NCI-H1694 (cell line): ENCODE measurements at places on chromosomes 6 and 20.

DNA sequence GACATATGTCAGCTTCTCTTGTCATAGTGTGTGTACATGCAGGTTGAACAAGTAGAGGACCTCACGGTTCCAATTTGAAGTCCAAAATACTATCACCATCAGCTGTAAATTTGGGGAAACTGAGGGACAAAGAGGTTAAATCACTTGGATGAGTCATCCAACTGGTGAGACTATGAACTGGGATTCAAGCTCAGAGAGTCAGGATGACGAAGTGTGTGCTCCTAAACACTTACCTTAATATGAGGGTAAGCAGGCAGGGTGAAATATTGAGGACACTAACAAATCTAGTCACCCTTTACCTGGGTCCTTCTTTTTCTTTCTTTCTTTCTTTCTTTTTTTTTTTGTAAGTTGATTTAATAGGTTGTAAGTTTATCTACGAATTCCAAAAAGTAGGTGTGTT lies 198.3 kb downstream of the KCNQ5 start:
- DNase-seq: no peak

DNA sequence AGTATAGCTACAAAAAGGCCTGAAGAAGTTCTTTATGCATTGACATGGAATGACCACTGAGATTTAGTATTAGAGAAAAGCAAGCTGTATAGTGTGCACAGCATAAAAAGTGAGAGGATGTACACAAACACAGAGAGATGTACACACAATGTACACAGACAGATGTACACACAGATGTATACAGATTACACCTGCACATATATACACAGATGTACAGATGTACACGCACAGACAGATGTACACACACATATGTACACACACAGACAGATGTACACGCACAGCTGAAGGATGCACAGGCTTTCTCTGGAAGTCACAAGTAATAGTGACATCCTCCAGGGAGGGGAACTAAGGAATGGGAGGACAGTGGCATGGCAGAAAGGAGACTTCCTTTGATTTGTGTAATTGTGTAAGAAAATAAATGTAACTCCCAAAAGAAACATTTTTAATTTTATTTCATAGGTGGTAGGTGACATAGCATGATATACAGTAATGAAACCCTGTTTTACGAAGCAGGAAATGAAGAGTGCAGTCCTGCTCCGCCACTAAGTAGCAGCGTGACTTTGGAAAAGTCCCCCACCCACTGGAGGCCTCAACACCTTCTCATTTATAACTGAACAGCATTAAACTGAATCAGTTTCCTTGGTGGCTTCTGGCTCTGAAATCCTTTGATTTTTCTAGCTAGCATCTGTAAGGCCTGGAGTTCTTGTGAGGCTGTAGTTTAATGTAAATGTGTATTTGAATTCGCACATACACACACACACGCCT lies 14.1 kb downstream of the NFATC2 start:
- DNase-seq: no peak

DNA sequence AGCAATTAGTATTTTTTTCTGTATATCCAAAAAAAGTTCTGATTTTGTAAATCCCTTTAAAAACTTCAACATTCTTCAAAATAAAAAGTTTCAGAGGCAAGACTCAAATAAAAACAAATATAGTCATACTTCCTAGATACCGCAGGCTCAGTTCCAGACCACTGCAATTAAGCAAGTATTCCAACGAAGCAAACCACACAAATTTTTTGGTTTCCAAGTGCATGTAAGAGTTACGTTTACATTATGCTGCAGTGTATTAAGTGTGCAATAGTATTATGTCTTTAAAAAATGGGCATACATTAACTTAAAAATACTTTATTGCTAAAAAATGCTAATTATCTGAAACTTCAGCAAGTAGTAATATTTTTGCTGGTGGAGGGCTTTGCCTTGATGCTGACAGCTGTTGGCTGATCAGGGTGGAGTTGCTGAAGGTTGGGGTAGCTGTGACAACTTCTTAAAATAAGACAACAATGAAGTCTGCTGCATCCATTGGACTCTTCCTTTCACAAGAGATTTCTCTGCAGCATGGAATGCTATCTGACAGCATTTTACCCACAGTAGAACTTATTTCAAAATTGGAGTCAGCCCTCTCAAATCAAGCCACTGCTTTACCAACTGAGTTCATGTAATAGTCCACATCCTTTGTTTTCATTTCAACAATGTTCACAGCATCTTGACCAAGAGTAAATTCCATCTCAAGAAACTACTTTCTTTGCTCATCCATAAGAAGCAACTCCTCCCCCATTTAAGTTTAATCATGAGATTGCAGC lies 46.0 kb downstream of the PHIP start:
- no peak for DNase-seq

- no peak for DNase-seq
Measured at GRCh38 chr20:2692036-2692885, at the start of gene EBF4. EBF4 (plus strand) TSS chr20:2692780; CDS start chr20:2693646, 866 bp downstream.

DNA sequence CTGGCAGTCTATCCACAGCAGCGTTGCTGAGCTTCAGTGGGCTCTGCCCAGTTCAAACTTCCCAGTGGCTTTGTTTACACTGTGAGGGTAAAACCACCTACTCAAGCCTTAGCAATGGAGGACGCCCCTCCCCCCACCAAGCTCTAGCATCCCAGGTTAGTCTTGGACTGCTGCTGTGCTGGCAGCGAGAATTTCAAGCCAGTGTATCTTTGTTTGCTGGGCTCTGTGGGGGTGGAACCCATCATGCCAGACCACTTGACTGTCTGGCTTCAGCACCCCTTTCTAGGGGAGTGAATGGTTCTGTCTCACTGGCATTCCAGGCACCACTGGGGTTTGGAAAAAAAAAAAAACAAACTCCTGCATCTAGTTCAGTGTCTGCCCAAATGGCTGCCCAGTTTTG lies 249.7 kb upstream of the SYNCRIP start:
- DNase-seq: no peak

GRCh38 chr20:38853759-38854158 lies 48.3 kb downstream of the PPP1R16B start:
- DNase-seq: no peak

GRCh38 chr20:16695628-16696027 lies 34.2 kb upstream of the SNRPB2 start:
- no peak for DNase-seq

- no peak for DNase-seq
Measured at GRCh38 chr20:61389077-61389476, 137.0 kb downstream of the CDH4 start.

GRCh38 chr6:39824030-39824926 lies 32.1 kb downstream of the DAAM2 start:
- no peak for DNase-seq

DNA sequence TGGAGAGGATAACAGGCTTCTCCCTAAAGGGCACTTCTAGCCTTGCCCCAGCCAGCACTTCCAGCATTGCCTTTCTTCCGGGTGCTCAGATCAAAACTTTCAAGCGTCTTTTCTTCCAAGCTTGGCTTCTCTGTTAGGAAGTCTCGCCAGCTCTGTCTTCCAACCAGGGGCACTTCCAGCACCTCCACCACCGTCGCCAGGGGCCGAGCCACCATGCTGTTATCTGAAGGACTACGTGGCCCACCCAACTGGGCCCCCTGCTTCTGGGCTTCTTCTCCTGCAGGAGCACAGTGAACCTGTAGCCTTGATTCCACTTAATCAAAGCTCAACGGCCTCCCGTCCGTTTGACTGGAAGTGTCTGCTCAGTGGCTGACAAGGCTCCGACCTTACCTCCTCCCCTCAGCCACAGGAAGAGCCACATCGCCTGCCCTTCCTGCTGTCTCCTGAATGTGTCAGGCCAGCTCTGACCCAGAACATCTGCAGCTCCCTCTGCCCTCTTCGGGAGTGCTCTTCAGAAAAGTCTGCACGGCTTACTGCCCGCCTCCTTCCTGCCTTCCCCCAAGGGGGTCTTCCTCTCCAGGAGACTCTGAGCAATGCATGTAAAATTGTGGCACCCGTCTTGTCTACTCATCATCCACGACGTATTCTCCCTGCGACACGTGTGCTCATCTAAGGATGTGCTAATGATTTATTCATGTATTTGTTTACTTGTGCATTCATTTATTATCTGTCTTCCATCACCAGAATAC lies 527.0 kb downstream of the CDH26 start:
- DNase-seq: no peak

DNA sequence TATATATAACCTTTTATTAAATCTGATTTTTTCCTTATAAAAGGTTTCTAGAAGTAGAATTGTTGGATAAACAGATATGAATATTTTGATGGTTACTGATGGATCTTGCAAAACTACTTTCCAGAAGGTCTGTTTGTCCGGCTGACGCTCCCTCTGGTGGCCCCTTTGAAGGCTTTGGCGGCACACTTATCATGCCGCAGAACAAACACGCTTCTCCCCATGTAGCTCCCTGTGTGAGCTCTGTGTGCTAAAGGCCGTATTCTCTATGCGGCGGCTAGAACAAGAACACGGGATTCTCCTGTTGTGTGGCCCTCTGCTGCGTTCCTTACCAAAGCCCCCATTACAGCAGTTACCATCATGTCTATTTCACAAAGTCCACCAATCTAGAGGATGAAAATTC lies 30.0 kb downstream of the PPP1R3G start:
- DNase-seq: no peak

- peak; percentile 70 for DNase-seq
Measured at GRCh38 chr20:325045-325888, at the start of gene SOX12. SOX12 (plus strand) TSS chr20:325552; CDS start chr20:325925, 373 bp downstream.

GRCh38 chr20:56217829-56218228 lies 30.7 kb upstream of the MC3R start:
- no peak for DNase-seq

GRCh38 chr20:1474325-1474724 lies 7.7 kb upstream of the NSFL1C start:
- no peak for DNase-seq

GRCh38 chr6:46933751-46934150 lies 12.0 kb upstream of the ADGRF5 start:
- no peak for DNase-seq

DNA sequence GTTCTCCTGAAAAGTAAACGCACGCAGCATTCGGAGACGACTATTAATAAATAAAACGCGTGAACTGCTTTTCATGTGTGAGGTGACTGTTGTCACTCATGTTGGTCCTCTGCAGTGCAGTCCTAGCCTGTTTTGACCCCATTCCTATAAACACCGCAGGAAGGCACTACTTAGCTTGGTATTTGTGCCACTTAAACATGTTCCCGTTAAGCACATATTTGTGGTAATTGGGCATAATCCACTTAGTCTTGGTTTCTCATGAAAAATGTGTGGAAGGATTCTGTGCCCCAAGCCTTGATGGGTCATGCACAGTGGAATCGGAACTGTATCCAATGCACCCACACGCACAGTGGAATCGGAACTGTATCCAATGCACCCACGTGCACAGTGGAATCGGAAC lies 313.9 kb downstream of the THBS2 start:
- no peak for DNase-seq
